ENCODE measurements at places on chromosomes 4 and X.

GRCh38 chrX:85303544-85303943 lies 59.8 kb downstream of the ZNF711 start:
- DNase-seq = no peak

- DNase-seq = no peak
Measured at GRCh38 chr4:81519856-81520255, 48.1 kb upstream of the RASGEF1B start.

GRCh38 chr4:77593101-77593500 lies 12.5 kb upstream of the CXCL13 start:
- no peak for DNase-seq

GRCh38 chrX:96407501-96407900 lies 277.1 kb upstream of the DIAPH2 start:
- no peak for DNase-seq
